ENCODE measurements at places on chromosomes 2 and 18.

- DNase-seq, result peak; percentile 37
Observed at GRCh38 chr18:24600076-24600654, 139.7 kb downstream of the HRH4 start.

- DNase-seq, result no peak
Observed at GRCh38 chr2:126877041-126877440, 21.6 kb upstream of the TEX51 start.

- no peak for DNase-seq
Observed at GRCh38 chr18:63492851-63493250, 16.1 kb downstream of the SERPINB5 start.

GRCh38 chr2:84297155-84297554 lies 161.9 kb downstream of the SUCLG1 start:
- no peak for DNase-seq

- DNase-seq, result no peak
Observed at GRCh38 chr2:80080957-80081356, 223.6 kb downstream of the LRRTM1 start.

DNA sequence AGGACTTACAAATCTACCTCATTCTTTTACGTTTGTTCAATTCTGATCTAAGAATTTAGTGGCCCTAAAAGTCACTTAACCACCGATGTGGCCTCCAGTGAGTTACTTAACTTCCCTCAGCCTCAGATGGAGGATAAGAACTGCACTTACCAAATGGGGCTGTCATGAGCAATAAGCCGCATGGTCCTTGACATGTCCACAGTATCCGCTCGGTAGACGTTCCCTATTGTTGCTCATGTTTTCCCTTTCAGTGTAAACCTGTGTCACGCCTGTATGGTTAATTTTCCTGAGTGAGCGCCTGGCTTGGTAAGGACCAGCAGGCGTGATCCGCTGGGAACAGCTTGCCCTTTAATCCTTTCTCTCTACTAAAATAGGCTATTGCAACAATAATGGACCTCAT lies 20.3 kb downstream of the SEC11C start:
- no peak for DNase-seq

DNA sequence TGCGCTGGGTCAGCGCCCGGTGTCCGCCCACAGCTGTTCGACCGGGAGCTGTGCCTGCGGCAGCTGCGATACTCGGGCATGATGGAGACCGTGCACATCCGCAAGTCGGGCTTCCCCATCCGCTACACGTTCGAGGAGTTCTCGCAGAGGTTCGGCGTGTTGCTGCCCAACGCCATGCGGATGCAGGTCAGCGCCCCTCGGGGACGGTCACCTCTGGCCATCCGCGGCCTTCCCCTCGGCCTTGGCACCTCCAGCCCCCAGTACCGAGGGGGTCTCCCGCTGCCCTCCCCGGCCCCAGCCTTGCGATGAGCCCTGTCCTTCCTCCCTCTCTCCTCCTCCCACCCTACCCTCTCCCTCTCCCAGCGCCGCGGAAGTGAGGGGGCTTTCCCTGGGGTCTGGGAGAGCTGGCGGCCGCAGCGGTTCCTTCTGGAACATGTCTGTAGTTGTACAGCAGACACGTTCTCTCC lies 53.2 kb upstream of the GPR17 start:
- DNase-seq, result no peak

DNA sequence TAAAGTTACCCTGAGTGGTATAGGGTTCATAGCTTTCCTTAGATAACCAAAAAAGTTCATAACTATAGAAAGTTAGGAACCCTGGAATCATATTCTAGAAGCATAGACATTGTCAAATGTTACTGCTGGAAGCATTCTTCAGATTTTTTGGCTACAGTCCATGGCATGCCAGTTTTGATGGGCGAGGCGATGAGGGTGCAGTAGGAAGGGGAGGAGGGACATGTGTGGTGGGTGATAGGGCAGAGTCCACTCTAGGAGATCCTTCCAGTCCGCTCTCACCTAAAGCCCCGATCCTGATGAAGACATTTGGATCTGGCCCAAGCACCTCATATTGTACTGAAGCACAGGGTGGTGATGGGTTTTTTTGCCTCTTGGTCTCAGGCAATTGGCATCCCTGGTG lies 91.8 kb downstream of the HRH4 start:
- no peak for DNase-seq

DNA sequence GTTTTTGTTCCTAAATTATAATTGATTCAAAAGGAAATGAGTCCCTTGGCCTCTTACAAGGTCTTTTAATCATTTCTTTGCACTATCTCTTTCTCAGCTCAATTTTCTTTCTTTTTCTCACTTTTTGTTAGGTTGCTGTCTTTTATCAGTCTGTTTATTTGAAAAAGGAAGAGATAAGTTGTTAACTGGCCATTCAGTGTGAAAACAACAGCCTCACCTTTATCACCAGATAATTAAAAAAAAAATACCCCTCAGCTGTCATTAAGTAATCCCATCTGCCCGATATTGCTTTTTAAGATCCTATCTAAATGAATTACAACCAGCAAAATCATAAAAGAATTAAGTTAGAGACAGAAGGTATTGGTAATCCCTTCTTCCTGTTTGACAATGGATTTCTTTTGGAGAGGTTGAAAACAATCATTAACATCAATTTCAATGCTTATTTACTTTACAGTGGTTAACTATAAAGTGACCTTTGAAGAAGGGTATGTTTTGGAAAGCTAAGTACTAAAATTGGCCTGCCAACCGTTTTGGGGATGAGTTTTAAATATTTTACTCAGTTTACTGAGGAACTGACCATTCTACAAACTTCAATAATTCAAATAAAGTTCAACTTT lies 104.9 kb downstream of the TGIF1 start:
- no peak for DNase-seq

DNA sequence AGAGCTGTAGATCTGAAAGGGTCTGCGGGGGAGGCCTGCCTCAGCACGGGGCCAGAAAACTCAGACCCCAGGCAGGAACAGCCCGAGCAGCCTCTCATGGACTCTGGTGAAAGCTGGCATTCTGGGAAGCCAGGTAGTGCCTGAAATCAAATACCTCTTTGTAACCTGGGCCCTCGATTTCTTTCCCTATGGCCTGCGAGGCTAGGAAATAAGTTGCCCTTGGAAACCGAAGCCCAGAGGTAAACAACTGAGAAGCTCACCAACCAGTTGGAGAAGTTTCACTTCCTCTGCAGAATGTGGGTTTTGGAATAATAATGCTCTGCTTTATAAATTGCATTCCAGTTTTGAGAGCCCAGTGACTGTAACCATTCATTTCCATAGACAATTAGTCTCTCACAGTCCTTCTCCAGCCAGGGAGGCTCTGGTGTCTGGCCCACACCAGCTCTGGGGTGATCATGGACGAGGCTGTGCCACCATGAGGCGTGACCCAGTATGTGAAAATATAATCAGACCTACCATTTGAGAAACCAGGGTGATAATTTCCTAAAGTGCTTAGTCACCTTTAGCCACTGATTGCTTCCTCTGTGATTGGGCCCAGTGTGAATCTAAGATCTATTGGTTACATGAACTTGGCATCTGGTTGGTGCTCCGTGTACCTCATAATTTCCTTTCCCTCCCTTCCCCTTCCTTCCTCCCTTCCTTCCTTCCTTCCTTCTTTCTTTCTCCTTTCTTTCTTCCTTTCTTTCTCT lies 133.1 kb upstream of the PELI1 start:
- no peak for DNase-seq

DNA sequence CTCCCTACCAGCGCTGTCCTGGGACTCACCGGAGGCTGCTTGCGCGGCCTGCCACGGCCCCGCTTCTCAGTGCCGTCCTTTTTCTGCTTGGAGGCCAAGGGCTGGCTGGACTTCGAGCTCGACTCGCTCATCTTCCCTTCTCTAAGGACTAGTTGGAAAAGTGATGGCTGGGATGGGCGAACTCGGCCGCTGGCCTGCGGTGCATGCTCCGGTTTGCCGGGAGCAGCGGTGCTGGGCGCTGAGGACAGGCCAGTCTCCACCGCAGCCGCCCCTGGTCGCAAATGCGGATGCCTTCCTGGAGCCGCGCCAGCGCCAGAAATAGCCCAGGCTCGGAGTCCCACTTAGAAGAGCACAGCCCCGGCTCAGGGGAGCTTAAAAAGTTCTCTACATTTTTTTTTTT lies 3.1 kb downstream of the C2orf81 start:
- DNase-seq, result no peak

- DNase-seq, result no peak
Observed at GRCh38 chr2:102603904-102604303, 15.4 kb upstream of the SLC9A2 start.

GRCh38 chr18:10143596-10143995 lies 229.8 kb downstream of the VAPA start:
- no peak for DNase-seq

DNA sequence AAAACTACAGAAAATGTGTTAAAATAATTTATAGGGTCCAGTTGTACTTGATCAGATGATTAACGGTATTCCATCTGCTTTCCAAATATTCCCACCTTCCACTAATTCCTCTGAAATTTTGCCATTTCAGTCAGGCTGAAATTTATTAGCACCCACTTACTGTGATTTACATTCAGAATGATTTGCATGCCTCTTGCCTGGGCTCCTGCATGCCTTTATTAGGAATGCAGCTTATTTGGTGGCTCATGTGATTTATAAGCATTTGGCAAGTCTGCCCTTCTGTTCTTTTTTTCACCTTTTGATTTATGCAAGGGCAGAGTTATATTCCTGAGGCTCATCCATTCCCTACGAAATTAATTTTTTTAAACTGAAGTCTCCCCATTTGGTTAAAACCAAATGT lies 1594.5 kb upstream of the PIK3C3 start:
- no peak for DNase-seq

DNA sequence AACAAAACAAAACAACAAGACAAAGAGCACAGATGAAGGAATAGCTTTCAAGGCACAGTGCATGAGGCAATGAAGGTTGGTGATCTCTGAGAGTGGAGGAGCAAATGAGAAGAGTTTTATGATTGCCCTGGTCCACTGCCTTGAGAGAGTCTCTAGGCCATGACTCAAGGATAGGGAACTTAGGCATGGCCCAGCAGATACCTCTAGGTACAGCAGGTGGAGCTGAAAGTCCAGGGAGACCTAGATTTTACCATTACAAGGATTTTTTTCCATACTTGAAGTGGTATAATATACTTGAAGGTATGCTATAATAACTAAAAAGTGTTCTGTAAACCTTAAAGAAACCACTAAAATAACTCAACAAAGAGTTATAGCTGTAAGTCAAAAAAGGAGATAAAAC lies 239.5 kb upstream of the KLHL29 start:
- DNase-seq, result no peak

DNA sequence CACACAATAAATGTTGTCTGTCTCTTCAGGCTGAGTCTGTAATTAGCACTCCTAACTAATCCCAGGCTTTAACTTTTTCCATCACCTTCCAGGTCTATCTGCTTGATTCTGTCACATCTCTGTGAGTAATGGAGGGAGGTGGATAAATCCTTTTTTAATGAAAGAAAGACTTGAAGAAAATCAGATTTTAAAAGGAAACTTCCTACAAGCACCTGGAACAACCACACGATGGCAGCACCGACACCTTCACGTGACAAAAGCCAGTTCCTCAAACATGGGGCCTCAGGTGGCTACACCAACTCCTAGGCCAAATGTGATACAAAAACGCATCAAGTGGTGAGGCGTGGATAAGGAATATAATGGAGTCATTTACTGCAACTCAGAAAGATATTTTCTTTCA lies 41.8 kb downstream of the TGFBRAP1 start:
- peak; percentile 2 for DNase-seq

- no peak for DNase-seq
Observed at GRCh38 chr2:75041731-75042600, 83.5 kb downstream of the POLE4 start.

DNA sequence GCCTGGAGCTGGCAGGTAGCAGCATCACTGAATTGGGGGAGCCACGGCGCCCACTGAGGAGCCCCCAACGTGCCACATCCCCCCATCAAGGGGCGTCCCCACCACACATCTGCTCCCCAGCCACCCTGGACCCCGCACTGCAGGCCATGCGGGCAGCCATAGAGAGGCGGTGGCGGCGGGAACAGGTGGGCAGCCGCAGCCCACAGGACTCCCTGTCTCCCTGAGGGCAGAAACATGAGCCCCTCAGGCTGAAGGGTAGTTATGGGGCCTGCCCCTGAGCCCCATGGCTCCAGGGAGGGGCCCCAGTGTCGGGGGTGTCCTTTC lies 26.6 kb downstream of the CROCC2 start:
- no peak for DNase-seq

GRCh38 chr2:192604295-192604694 lies 409.6 kb upstream of the TMEFF2 start:
- no peak for DNase-seq

GRCh38 chr2:68031542-68032160 lies 31.2 kb downstream of the C1D start:
- DNase-seq, result peak; percentile 53

DNA sequence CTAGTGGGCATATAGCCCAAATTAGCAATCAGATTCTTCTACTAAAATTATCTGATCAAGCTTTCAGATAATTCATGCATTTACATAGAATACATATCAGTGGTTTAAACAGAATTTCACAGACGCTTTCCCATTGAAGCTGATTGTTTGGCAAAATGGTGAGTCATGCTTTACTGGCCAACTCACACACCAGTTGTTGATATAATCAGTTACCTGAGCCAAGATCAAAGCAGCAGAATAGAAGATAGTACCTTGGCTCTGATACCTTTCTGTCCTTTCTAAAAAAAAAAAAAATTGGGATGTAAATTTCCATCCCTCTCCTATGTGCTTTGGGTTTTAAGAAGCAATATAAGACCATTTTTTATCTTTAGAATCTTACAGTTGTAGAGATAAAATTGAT lies 178.0 kb downstream of the MCFD2 start:
- no peak for DNase-seq

DNA sequence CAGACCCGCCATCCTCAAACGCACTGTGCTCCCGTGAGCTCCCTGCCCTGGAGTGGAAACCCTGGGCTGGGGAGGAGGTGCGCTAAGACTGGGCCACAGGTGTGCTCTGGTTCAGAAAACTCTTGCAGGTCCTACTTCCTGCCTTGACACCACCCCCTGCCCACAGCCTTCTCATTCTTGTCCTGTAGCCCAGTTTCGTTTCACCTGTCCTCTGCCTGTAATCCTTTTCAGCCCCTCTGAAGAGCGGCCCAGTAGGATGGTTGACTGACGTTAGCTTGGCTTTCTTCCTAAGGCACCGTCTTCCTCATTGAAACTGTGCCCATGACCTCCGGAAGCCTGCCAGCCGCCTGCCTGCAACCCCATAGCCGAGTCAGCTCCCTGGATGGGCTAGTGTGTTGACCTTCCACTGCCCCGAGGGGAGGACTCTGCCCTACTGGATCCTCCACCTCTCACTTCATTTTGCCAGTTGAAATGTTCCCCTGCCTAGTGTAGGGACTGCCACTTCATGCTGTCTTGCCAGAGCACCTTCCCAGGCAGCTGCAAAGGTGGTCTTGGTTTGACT lies 116.9 kb downstream of the AGAP1 start:
- no peak for DNase-seq

- no peak for DNase-seq
Observed at GRCh38 chr2:69222953-69223658, 163.9 kb downstream of the GFPT1 start.

DNA sequence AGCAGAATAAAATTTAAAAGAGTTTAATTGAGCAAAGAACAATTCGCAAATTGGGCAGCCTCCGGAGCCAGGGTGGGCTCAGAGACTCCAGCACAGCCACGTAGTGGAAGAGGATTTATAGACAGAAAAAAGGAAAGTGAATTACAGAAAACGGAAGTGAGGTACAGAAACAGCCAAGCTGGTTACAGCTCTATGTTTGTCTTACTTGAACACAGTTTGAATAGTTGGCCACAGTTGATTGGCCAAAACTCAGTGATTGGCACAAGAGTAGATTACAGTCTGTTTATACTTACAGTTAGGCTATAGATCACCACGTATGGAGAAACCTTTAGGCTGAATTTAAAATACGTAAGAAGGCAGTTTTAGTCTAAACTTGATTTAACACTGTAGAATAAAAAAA lies 78.8 kb upstream of the NEDD4L start:
- no peak for DNase-seq

Measured in SHP77 treated with DMSO at 0.1 percent for 48 hours (cell line).